LHCN-M2 (cell line): ENCODE measurements at places on chromosomes 4 and X.

DNA sequence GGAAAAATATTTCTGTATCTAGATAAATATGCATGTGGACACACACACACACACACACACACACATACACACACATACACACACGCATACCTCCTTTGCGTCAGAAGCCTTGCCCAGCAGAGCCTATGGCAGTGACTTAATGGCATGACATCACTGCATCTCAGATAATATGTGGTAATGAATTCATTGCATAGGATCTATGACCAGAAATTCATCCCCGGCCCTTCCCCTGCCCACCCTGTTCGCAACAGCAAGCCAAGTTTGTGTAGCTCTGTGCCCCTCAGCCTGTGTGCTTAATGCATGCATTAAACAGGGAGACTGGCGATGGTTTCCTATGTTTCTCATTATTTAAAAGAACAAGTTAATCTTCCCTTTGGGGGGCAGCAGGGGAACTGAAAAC lies 120.7 kb downstream of the NKX6-1 start:
- no peak for DNase-seq

- DNase-seq: no peak
Observed at GRCh38 chrX:68090266-68090665, 343.0 kb downstream of the OPHN1 start.

- DNase-seq: peak; percentile 90
Observed at GRCh38 chr4:142307857-142308256, 538.2 kb downstream of the INPP4B start.

DNA sequence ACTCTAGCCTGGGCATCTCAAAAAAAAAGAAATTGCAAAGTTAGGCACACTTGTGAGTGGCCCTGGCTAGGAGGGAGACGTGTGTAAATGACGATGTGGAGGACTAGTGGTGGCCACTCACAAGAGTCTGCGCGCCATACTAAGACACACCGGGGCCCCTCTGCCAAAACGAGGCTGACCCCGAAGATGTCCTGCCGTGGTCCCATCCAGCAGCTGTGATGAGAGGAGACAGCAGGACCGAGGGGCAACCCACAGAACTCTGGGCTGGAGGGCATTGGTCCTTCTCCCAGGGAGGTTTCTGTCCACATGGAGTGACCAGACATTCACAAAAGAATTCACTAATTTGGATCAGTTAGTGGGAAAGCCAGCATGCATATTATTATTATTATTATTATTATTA lies 47.4 kb downstream of the NOP14 start:
- DNase-seq: no peak
